ENCODE measurements at places on chromosomes 7 and 10. TPM values are rescaled to one million over a fixed set of nuclear protein-coding genes. Genes with fewer than 3 reads are reported as not detected.

The PRR15 gene
- total RNA-seq: 3.8 TPM

The C10orf62 gene
- total RNA-seq: not detected

The ZCWPW1 gene
- 1.5 TPM for total RNA-seq

The MNX1 gene
- 3.0 TPM for total RNA-seq

The POLD2 gene
- total RNA-seq: 166 TPM

The WEE2 gene
- not detected for total RNA-seq

The BHLHA15 gene
- total RNA-seq: 0.71 TPM

The SP8 gene
- total RNA-seq: not detected

The ANKRD1 gene
- total RNA-seq: 40.5 TPM

The ANXA8L1 gene
- total RNA-seq: 114 TPM

The ATXN7L1 gene
- 5.9 TPM for total RNA-seq

The GRID1 gene
- 0.22 TPM for total RNA-seq

The PNLIPRP3 gene
- total RNA-seq: not detected

The KLF14 gene
- 0.08 TPM for total RNA-seq

The CDC14C gene
- not detected for total RNA-seq

The PKD1L1 gene
- 0.07 TPM for total RNA-seq

The ARHGAP12 gene
- total RNA-seq: 22.9 TPM

The PNLIPRP2 gene
- not detected for total RNA-seq

The DIP2C gene
- 9.7 TPM for total RNA-seq

The KCP gene
- total RNA-seq: 0.05 TPM

The MBL2 gene
- not detected for total RNA-seq

The HYAL4 gene
- not detected for total RNA-seq

The FAM241B gene
- total RNA-seq: 17.9 TPM

The PRKAG2 gene
- total RNA-seq: 44.5 TPM

The HHEX gene
- 12.7 TPM for total RNA-seq

The ELAPOR2 gene
- total RNA-seq: not detected

The C10orf105 gene
- total RNA-seq: not detected

The GUSB gene
- 33.4 TPM for total RNA-seq

The CASTOR2 gene
- 3.9 TPM for total RNA-seq

The ICA1 gene
- total RNA-seq: 1.6 TPM

The SLC35B4 gene
- 33.7 TPM for total RNA-seq

The MRC1 gene
- total RNA-seq: not detected

The PCLO gene
- 0.82 TPM for total RNA-seq

The METTL27 gene
- total RNA-seq: 10.8 TPM

The MMP21 gene
- total RNA-seq: not detected
